Umbilical cord (tissue), 2 donors: ENCODE measurements at places on chromosomes 16 and 17.

GRCh38 chr16:89863741-89864526 is 9.5 kb upstream of the TCF25 start:
- peak; percentile 33 for DNase-seq

DNA sequence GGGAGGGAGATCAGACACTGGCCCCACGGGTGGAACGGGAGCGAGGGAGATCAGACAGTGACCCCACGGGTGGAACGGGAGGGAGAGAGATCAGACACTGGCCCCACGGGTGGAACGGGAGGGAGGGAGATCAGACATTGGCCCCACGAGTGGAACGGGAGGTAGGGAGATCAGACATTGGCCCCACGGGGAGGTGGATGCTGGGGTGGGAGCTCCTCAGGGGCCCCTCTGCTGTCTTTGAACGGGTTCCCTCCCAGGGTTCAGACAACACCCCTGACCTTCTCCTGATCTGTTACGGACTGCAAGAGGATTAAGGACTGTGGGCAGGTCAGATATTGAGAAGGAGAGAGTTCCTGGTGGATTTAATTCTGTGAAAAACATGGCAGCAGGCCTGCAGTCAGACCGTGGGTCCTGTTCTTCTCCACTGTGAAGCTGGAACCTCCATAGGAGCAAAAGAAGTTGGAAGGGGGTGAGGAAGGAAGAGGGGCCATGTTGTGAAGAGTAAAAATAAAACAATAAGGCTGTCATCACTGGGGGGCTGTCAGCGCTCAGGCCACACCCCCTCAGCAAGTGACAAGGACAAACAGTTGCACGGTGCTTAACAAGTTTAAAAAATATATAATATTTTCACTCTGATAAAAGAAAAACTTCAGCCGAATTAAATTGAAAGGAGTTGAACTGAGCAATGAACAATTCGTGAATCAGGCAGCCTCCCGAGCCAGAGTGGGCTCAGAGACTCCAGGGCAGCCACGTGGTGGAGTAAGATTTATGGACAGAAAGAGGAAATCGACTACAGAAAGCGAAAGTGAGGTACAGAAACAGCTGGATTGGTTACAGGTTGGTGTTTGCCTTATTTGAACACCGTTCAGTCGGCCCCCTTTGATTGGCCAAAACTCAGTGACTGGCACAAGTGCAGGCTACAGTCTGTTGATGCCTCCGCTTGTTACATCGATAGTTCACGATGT is 348.7 kb upstream of the TNRC6C start:
- peak; percentile 35 for DNase-seq

DNA sequence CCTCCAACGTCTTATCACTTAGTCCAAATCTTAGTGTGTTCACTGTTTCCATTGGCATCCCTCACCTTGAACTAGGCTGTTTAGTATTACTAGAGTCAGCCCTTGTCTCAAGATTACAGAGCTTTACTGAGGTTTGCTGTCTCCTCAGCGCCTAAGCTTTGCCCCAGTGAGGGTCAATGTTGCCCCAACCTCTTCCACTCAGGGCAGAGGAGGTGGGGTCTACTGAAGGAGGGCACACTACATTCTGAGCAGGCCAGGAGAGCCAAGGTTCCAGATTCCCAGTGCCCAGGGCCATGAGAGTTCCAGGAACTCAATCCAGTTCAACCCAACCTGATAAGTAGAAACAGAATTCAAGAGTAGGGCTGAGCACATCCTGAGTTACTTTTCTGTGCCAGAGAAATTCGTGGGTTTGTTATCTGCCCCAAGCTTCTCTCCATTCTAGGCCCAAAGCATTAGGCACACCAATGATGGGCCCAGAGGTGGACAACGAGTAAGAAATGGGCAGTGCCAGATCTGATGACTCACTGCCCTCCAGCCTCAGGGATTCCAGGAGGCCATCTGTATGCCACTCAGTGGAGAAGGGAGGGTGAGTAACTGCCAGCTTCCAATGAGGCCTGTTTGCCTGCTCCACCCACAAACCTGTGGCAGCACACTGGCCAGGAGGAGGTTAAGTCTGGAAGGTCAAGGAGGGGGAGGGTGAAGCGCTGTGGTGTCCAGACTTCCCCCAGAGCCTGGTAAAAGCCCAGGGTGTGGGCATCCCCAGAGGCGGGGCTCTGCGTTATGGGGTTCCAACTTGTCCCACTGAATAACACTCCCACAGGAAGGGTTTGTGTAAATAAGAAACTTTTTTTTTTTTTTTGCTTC is 8.2 kb downstream of the TUBG2 start:
- peak; percentile 59 for DNase-seq

DNA sequence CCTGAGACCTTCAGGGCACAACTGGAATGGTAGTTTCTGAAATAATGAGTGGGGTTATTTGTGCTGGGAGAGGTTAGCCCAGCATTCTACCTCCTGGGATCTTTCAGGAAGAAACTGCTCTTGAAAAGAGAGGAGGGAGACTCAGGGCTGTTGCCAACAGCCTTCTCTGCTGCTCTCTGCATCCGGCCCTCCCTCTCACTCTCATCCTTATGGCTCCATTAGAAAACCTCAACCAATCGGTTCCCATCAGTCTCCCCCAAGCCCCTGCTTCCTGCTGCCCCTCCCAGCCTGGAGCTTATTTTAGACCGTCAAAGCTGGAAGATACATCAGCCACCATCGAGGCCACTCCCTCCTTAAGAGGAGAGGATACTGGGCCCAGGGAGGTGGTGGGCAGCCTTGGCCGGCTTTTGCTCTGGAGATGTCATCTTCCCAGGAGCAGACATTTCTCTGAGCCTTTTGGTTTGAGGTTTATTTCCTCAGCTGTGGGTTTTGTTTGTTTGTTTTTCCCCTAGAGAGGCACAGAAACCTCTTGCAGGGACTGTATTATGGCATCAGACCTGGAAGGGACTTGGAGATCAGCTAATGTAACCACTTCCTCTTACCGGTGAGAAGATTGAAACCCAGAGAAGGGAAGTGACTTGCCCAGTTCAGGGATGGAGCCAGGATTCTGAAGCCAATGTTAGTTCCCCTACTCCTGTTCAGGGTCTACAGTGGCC is 2.7 kb downstream of the MPRIP start:
- DNase-seq, result peak; percentile 93

DNA sequence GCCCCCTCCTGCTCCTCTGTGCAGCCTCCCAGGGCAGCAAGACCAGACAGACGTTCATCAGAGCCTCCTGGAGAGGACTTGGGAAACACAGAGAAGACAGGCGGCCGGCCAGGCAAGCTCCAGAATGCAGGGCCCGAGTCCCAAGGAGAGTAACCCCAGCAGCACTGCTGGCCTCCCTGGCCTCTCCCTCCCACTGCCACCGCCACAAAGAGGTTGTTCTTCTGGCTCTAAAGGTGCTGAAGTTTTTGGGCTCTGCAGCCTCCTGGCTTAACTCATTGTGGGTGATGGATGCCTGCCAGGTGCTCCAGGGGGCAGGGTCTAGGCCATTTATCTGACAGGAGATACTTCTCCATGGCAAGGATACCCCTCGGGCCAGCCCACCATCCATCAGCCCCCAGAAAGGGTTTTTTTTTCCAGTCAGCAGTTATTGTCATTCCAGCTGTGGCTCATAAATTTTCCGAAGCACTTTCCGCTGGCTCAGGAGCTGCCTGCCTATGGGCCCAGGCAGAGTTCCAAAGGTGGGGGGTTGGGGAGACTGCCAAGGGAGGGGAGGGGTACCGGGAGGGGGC is 32.0 kb upstream of the MRPS23 start:
- DNase-seq, result peak; percentile 74

DNA sequence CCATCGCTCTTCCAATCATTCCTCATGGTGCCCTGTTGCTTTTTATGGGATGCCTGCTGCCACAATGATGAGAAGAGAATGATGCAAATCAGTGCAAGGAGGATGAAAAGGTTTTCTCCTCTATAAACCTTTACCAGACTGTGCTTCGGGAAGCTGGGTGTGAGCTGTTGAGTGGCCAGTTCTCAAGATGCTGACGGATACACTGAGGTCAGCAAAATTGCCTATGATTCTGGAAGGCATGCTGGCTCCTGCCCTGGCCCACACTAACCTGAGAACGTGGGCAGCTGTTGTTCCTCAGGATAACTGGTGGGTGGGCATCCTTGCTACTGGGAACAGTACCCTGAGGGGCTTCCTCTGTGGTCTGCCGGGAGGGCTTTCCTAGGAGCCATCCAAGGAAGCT is 795 bp upstream of the PIRT start:
- DNase-seq, result no peak

- peak; percentile 6 for DNase-seq
Measured at GRCh38 chr16:9885467-9885866, 296.8 kb downstream of the GRIN2A start.

GRCh38 chr17:78143214-78144146 is 2.7 kb upstream of the C17orf99 start:
- DNase-seq, result no peak

GRCh38 chr16:85441189-85441889 is 171.8 kb upstream of the GSE1 start:
- no peak for DNase-seq

DNA sequence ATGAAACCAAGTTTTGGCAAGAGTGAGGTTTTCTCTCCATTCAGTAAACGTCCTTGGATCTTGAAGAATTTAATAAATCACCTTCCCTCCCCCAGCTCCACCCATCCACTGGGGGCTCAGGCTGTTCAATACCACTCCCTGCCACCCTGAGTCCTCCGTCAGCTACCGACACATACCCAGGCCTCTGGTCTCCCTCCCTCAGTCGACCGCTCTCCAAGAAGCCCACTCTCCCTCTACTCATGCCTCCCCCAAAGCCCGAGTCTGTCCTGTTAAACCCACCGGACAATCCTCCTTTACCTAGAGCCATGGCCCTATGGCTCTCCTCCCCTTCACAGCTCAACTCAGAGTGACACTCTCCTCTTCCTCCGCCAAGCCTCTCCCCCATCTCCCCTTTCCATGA is 19.7 kb upstream of the SLC4A1 start:
- DNase-seq, result no peak

DNA sequence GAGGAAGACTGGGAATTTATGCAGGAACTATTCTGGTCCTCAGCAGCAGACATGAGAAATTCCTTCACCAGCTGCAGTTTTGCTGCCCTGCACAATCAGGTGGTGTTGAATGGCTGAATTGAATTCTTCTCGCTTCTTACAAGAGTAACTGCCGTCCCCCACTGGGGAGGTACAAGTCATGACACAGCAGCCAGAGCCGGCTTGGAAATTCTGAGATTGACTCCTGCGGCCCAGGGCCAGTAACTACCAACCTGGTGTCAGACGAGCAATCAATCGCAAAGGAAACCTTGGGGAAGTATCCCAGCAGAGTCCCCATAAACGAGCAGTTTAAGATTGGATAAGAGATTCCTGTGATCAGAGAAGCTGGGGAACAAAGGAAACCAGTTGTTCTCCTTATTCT is 30.7 kb downstream of the KNOP1 start:
- no peak for DNase-seq

- no peak for DNase-seq
Measured at GRCh38 chr16:86026171-86026910, 127.4 kb downstream of the IRF8 start.

GRCh38 chr16:27254262-27254811 is 14.2 kb downstream of the NSMCE1 start:
- no peak for DNase-seq
